ENCODE measurements at places on chromosomes 5 and 9.

- no peaks in the 10 kb centered on the region for H3K27me3 ChIP-seq
- DNase-seq: no peak
- H3K4me3 ChIP-seq: peak overlapping the region; percentile 79
- no peaks in the 10 kb centered on the region for H3K36me3 ChIP-seq
Measured at GRCh38 chr5:43020399-43020746, 19.7 kb downstream of the ANXA2R start.

DNA sequence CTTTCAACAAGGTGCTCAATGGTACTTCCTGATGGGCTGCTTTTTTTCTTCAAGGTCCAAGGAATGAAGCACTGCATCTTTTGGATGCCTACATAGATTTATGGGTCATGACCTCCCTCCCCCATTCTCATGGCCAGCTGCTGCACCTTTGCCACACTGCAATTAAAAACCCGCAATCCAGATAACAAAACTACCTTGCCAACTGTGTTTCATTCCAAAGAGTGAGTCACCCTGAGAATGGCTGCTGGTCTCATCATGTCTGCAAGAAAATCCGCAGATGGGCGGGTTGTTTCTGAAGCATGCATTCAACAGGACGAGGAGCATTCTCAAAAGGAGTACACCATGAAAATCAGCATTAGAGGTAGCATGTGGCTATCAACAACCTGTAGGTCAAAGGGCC lies 139.8 kb downstream of the ELAVL2 start:
- H3K27ac ChIP-seq: no peak overlapping the region
- no peak for DNase-seq
- no peak overlapping the region for H3K4me3 ChIP-seq

DNA sequence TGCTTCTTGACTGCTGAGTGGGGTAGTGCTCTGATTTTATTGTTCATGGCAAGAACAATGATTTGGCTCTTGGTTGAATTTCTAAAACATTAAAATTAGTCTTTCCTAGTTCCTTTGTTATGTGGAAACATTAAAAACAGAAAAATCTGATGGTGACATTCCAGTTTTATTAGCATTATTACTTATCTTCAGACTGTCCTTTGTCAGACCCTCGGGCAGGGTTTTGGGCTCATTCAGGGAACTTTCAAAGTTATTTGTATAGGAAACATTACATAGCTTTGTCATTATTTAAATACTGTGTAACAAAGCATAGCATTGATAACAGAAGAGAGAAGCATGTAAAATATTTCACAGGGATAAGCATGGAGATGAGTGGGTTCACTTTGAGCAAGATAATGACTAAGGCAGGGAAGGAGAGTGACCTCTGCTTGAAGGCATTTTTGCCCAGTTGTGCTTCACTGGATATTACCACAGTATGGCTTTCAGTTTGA lies 119.9 kb downstream of the KDM4C start:
- H3K36me3 ChIP-seq: no peaks in the 10 kb centered on the region
- H3K27ac ChIP-seq: no peak overlapping the region
- DNase-seq: no peak
- no peaks in the 10 kb centered on the region for H3K4me1 ChIP-seq

- no peak overlapping the region for H3K27ac ChIP-seq
- no peaks in the 10 kb centered on the region for H3K4me1 ChIP-seq
- DNase-seq: no peak
- no peak overlapping the region for H3K4me3 ChIP-seq
Measured at GRCh38 chr5:134825212-134825611, 20.6 kb upstream of the C5orf24 start.

DNA sequence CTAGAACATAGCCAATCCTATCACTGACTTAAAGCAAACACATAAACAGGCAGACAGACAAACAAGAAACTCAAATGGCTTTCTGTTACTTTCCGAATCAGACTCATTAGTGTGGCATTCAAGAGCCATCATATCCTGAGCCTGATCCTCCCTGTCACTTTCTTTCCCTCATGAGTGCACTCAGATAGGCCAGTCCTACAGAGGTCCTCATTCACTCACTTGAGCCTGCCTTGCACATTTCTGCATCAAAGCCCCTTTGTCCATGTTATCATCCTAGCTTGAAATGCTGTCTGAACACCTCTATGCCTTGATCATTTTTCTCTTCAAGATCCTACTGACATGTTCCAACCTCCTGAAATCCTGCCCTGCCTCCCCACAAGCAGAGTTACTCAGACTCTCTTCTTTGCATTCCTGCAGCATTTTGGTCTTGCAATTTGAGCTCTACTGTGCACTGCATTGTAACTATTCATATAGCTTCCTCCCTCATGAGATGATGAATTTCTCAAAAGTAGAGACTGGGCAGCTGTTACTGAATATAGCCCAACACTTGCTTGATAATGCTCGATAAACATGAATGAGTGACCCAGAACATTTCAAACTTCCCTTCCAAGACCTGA lies 126.9 kb downstream of the PALM2AKAP2 start:
- peaks cover 42% of the 10 kb centered on the region for H3K4me1 ChIP-seq
- H3K36me3 ChIP-seq: no peaks in the 10 kb centered on the region
- peak; percentile 42 for DNase-seq
- H3K27me3 ChIP-seq: no peaks in the 10 kb centered on the region

- no peaks in the 10 kb centered on the region for H3K27me3 ChIP-seq
- H3K36me3 ChIP-seq: no peaks in the 10 kb centered on the region
- no peaks in the 10 kb centered on the region for H3K4me1 ChIP-seq
- no peak overlapping the region for H3K27ac ChIP-seq
- no peak for DNase-seq
Measured at GRCh38 chr5:135971701-135972100, 16.9 kb upstream of the LECT2 start.

- no peaks in the 10 kb centered on the region for H3K27me3 ChIP-seq
- H3K36me3 ChIP-seq: no peaks in the 10 kb centered on the region
- no peak overlapping the region for H3K4me3 ChIP-seq
- H3K4me1 ChIP-seq: no peaks in the 10 kb centered on the region
- DNase-seq: no peak
- no peak overlapping the region for H3K27ac ChIP-seq
Measured at GRCh38 chr5:84565866-84566265, 181.2 kb upstream of the EDIL3 start.

- no peaks in the 10 kb centered on the region for H3K27me3 ChIP-seq
- DNase-seq: no peak
- no peak overlapping the region for H3K4me3 ChIP-seq
- H3K4me1 ChIP-seq: no peaks in the 10 kb centered on the region
- no peak overlapping the region for H3K27ac ChIP-seq
Measured at GRCh38 chr9:6565312-6565711, 80.2 kb downstream of the GLDC start.

- H3K36me3 ChIP-seq: no peaks in the 10 kb centered on the region
- H3K27me3 ChIP-seq: no peaks in the 10 kb centered on the region
- peaks cover 44% of the 10 kb centered on the region for H3K4me1 ChIP-seq
- peak overlapping the region; percentile 99 for H3K27ac ChIP-seq
- no peak overlapping the region for H3K4me3 ChIP-seq
Measured at GRCh38 chr5:143117821-143118220, 285.7 kb downstream of the NR3C1 start.

- H3K27me3 ChIP-seq: no peaks in the 10 kb centered on the region
- DNase-seq: no peak
- no peaks in the 10 kb centered on the region for H3K36me3 ChIP-seq
- no peak overlapping the region for H3K27ac ChIP-seq
- no peaks in the 10 kb centered on the region for H3K4me1 ChIP-seq
Measured at GRCh38 chr9:80867731-80868130, 821.6 kb downstream of the TLE1 start.

GRCh38 chr5:143164557-143164956 lies 238.9 kb downstream of the NR3C1 start:
- peaks cover 63% of the 10 kb centered on the region for H3K4me1 ChIP-seq
- peak overlapping the region; percentile 19 for H3K27ac ChIP-seq
- no peaks in the 10 kb centered on the region for H3K27me3 ChIP-seq
- no peaks in the 10 kb centered on the region for H3K36me3 ChIP-seq
- H3K4me3 ChIP-seq: no peak overlapping the region

DNA sequence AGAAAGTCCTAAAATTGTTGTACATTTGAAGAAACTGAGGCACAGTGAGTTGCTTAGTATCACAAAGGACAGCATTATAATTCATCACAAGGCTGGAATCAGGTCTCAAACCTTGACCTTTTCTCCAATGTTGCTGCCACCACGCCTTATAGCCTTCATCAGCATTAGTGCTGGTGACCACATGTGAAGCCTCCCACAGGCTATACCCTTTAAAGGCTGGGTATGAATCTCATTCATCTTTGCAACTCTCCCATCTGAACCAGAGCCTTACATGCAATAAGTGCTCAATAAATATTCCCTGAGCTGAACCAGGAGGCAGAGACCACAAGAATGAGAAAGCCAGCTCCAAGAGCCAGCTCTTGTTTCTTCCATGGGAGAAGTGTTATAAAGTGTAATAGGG lies 104.7 kb downstream of the SPOCK1 start:
- no peak for DNase-seq
- no peak overlapping the region for H3K4me3 ChIP-seq
- no peak overlapping the region for H3K27ac ChIP-seq
- H3K36me3 ChIP-seq: no peaks in the 10 kb centered on the region

GRCh38 chr5:14685757-14686156 lies 21.2 kb downstream of the OTULIN start:
- H3K4me1 ChIP-seq: no peaks in the 10 kb centered on the region
- peak; percentile 46 for DNase-seq
- H3K4me3 ChIP-seq: no peak overlapping the region
- no peaks in the 10 kb centered on the region for H3K27me3 ChIP-seq
- H3K36me3 ChIP-seq: peaks cover 41% of the 10 kb centered on the region

DNA sequence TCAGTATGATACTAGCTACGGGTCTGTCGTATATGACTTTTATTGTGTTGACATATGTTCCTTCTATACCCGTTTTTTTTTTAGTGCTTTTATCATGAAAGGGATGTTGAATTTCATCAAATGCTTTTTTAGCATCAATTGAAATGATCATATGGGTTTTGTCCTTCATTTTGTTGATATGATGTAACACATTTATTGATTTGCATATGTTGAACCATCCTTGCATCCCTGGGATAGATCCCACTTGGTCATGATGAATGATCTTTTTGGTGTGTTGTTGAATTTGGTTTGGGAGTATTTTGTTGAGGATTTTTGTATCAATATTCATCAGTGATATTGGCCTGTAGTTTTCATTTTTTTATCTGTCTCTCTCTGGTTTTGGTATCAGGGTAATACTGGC lies 50.9 kb downstream of the OSMR start:
- no peaks in the 10 kb centered on the region for H3K4me1 ChIP-seq
- H3K36me3 ChIP-seq: no peaks in the 10 kb centered on the region
- DNase-seq: no peak
- no peak overlapping the region for H3K4me3 ChIP-seq
- H3K27me3 ChIP-seq: no peaks in the 10 kb centered on the region
- no peak overlapping the region for H3K27ac ChIP-seq

GRCh38 chr9:72926506-72926905 lies 26.3 kb downstream of the ALDH1A1 start:
- no peaks in the 10 kb centered on the region for H3K4me1 ChIP-seq
- H3K27me3 ChIP-seq: no peaks in the 10 kb centered on the region
- no peak overlapping the region for H3K27ac ChIP-seq
- no peak for DNase-seq
- H3K36me3 ChIP-seq: no peaks in the 10 kb centered on the region

DNA sequence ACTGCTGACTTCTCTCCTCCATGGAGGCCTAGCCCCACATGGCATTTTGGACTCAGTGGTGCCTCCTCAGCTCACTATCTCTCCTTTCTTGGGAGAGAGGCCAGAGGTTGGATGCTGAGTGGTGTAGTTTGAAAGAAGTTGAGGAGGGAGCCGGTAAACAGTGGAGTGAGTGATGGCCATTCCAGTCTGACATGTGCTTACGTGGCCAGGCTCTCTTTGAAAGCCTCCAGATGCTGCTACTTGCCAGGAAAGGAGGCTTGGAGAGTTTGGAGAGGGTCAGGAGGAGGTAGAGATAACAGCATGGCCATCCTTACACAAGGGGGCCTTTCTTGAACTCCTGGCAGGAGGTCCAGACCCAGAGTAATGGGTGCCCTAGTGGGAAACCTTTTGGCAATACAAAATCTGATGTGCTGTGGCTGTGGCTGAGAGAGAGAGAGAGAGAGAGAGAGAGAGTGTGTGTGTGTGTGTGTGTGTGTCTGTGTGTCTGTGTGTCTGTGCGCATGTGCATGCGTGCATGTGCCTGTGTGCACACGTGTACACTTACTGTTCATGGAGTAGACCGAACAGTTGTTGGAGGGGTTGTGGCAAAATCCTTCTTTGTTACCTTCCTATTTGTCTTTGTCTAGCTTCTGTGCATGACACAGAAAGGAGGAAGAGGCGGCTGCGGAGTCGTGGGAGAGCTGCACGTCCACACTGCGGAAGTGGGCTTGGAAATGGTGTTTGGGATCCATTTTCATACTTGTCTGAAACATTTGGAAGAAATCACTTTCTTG lies 37.8 kb downstream of the RALGPS1 start:
- H3K36me3 ChIP-seq: no peaks in the 10 kb centered on the region
- H3K27me3 ChIP-seq: no peaks in the 10 kb centered on the region
- H3K27ac ChIP-seq: no peak overlapping the region
- H3K4me1 ChIP-seq: peaks cover 1% of the 10 kb centered on the region

GRCh38 chr9:15155323-15155722 lies 151.7 kb downstream of the TTC39B start:
- no peak overlapping the region for H3K27ac ChIP-seq
- no peaks in the 10 kb centered on the region for H3K4me1 ChIP-seq
- no peaks in the 10 kb centered on the region for H3K36me3 ChIP-seq
- H3K27me3 ChIP-seq: no peaks in the 10 kb centered on the region

DNA sequence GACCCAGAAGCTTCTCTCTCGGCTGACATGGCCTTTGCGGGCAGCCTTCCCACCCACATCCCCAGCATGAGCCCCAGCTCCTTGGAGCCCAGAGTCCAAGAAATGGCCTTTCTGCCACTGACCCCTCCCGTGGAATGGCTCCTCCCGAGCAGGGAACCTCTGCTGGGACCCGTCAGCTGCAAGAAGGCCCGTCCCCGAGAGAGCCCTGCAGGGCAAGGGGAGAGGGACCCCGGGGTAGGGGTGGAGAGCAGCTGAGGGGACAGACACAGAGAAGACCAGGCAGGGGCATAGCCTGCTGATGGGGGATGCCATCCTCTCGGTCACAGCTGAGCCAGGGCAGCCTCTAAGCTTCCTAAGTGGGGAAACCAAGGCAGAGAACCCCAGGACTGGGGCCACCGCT lies 11.2 kb upstream of the NOTCH1 start:
- no peak overlapping the region for H3K4me3 ChIP-seq
- no peaks in the 10 kb centered on the region for H3K4me1 ChIP-seq
- H3K27me3 ChIP-seq: peaks cover 43% of the 10 kb centered on the region
- no peak for DNase-seq

- no peaks in the 10 kb centered on the region for H3K4me1 ChIP-seq
- H3K27ac ChIP-seq: no peak overlapping the region
- H3K27me3 ChIP-seq: no peaks in the 10 kb centered on the region
- no peaks in the 10 kb centered on the region for H3K36me3 ChIP-seq
- DNase-seq: no peak
Measured at GRCh38 chr5:112385566-112385965, 33.5 kb downstream of the EPB41L4A start.
